ENCODE measurements at places on chromosomes 1 and 21.

DNA sequence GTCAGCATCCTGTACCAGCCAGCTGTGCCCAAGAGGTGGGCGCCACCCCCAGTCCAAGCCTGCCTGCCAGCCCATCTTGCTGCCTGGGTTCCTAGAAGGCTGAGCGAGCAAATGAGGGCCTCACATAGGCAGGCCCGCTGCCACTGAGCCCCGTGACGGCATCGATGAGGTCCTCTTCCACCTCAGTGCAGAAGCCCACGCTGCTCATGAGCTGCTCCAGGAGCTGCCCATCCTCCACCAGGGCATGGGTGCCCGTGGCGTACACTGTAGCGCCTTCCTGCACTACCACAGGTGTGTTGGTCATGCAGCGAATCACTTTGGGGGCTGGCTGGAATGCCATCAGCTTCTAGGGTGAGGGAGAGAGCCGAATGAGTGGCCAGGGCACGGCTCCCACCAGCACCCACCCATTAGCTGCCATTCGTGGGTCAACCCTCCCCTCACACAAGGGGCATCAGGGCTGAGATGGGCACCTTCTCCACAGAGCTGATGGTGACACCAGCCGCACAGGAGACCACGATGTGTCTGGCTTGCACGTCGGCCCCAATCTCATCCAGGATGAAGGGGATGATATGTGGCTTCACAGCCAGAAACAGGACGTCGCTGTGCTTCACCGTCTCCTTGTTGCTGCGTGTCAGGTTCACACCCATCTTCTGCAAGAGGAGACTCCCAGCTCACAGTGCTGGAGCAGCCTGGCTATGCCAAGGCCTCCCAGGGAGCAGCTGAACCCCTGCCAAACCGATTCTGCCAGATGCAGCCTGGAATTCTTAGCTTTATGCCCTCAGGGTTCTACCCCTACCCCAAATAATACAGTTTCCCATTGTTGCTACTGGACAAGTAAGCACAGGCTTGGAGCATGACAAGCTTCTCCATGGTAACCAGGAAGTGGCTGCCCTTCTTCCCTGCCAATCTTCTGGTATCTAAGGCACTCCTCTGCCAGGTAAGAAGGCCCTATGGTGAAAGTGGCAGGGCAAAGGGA is 2.0 kb downstream of the PYCR2 start:
- DNase-seq, result no peak

DNA sequence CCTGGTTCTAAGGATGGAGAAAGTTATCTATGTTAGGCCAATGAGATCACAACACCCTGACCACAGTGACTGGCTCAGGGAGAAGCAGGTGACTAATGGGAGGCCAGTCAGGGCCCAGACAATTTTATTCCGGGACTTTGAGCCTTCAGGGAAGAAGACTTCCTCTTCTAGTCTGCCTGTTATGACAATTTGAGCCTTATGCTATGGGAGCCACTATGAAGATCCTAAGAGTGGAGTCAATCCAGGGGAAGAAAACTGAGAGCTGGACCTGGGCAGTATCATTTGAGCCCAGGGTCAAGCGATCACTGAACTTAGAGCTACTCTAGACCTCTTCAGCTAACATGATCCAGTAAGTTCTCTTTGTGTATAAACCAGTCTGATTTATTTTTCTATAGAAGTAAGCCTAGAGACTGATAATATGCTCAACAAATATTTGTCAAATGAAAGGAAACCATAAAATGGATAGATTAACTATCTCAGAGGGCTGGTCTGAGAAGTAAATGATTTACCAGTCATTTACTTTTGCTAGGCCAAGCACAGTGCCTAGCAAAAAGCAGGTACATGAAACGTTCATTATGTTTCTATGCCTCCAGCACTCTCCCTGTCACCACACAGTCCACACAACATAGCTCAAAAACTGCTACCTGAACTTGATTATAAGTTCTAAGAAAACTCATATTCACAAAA is 4.2 kb upstream of the C1orf141 start:
- no peak for DNase-seq

DNA sequence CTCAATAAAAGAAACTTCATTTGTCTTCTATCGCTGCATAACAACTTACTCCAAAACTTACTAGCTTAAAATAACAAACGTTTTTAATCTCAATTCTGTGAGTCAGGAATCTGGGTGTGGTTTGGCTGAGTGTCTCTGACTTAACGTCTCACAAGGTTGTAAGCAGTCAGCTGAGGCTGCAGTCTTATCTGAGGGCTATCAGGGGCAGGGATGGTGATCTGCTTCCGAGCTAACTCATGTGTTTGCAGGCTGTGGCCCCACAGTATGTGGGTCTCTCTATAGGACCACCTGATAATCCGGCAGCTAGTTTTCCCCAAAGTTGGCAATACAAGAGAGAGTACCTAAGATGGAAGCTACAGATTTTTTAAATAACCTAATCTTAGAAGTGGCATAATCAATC is 234.2 kb upstream of the FGGY start:
- no peak for DNase-seq

- DNase-seq, result no peak
Measured at GRCh38 chr1:71324671-71325267, 243.9 kb upstream of the ZRANB2 start.

DNA sequence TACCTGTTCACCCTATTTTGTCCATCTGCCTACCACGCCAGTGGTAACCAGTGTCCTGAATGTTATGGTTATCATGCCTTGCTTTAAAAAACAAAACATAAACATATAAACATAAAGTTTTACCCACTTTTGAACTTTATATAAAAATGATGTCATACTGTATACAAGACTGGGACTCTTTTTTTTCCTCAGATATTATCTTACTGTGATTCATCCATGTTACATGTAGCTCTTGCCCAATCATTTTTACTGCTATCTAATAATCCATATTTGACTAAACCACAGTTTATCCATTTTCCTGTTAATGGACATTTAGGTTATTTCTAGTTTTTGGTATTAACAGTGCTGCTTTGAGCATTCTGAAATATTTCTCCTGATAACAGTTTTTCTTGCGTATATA is 78.8 kb downstream of the GPR161 start:
- no peak for DNase-seq

- DNase-seq, result peak; percentile 9
Measured at GRCh38 chr1:177984136-177984525, 14.3 kb upstream of the SEC16B start.

DNA sequence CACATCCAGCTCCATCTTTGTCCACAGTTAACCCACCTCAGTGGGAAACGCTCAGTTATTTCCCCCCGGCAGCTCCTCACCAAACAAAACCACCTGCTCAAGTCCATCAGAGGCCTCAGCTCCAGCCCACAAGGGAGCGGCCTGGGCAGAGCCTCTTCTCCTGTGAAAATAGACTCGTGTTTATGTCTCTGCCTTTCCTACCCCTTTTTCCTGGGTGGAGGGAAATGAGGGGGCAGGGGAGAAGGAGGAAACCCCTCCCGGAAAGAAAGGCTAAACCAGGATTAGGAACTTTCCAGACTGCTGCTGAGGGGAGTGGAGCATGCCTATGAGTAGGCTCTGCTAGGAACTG is 81.6 kb downstream of the PAX7 start:
- DNase-seq, result no peak

- no peak for DNase-seq
Measured at GRCh38 chr1:219927956-219928790, at the start of gene SLC30A10. Gene SLC30A10 (minus strand): TSS chr1:219928557. CDS start chr1:219928440, 117 bp downstream.

DNA sequence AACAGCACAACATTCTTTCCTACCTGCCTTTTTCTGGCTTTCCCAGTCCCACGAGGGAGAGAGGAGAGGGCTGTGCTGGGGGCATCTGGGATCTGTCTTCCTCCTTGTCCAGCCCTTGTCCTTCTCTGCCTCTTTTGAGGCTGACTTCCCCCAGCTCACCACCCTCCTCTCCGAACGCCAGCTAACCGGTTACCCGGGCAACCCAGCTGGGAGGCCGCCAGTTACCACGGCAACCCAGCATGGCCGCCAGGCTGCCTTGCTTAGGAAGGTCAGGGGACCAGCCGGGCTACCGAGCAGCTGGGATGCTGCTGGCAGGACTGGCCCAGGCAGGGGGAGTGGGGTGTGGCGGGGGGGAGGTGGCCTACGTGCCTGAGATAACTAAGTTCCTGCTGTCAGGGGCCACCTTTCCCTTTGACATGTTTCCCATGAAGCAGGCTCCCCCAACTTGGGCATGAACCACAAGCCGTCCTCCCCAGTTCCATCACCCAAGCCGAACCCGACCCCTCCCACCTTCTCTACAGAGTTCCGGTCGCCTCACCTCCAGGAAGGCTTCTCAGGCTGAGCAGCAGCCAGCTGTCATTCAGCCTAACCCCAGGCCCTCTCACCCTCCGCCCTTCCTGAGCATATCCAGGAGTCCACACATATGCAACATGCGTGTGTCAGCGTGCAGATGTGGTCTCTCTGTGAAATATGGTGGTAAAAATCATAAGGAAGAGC is 8.7 kb downstream of the PLEKHA6 start:
- DNase-seq, result no peak

- DNase-seq, result no peak
Measured at GRCh38 chr1:5304702-5305101, 650.3 kb downstream of the AJAP1 start.

DNA sequence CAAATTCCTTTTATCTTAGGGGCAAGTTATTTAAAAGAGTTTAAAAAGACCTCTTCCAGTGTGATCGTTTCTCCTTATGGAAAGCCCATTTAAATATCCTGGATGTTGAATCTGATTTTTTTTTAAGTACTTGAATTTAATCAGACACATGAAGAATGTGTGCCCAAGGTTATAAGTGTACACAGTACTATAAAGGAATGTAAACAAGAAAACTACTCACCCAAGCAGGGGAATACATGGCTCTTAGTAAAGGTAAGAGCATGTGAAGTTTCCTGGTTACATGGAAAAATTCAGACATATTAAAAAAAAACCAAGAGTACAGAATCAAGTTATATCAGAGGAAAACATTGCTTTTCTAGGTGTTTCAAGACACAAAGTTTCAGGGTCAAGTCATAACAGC is 546.9 kb downstream of the MATN1 start:
- no peak for DNase-seq

DNA sequence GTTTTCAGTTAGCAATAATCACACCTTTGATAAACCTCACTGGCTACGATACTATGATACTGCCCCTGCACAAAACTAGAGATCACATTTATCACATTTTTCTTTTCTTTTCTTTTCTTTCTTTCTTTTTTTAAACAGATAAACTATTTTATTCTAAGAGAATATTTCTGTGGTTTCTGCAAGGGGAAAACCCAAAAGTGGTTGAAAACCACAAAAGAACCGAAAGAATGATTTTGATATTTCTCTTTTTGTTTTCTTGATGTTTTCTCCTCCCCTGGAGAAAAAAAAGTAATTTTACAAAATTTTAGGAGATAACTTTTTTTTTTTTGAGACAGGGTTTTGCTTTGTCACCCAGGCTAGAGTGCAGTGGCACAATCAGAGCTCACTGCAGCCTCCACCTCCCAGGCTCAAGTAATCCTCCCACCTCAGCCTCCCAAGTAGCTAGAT is 18.4 kb upstream of the FRRS1 start:
- no peak for DNase-seq

- DNase-seq, result no peak
Measured at GRCh38 chr1:54408147-54409066, 2.2 kb upstream of the SSBP3 start.
